Ascending aorta (tissue), 2 donors: ENCODE measurements at places on chromosomes 6 and 20. TPM values are rescaled to one million over a fixed set of nuclear protein-coding genes. Genes with fewer than 3 reads are reported as not detected.

Gene TFAP2D
- total RNA-seq = not detected

DNA sequence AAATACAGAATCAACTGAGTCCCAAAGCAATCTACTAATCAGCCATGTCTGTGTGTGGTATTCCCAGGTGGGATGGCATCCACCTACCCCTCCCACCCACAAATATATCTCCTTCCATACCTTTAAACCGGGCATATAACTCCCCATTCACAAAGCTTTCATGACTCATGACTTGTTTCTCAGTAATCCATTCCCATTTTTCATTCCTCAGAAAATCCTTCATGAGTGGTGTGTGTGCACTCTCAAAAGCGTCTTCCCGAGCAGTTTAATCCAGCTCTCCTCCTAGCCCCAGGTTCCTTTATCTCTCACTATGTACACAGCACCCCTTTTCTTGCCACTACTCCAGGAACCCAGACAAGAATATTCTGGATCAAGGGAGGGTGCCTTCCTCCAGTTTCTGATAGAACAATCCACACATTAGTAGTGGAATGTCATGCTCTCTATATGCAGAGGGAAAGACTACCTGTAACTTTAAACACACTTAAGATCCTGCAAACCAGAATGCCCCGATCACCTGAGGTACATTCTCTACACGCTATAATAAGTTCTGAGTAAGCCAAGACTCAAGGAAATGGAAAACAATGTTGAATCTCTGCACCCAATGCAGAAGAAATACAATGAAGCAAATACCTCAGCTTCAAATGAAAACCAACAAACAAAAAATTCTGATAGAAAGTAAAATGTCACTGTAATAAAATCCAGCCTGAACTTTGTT, 55.7 kb upstream of the IPCEF1 start:
- no peaks in the 10 kb centered on the region for H3K27me3 ChIP-seq
- H3K4me3 ChIP-seq = no peak overlapping the region
- no peak for DNase-seq
- H3K4me1 ChIP-seq = peaks cover 32% of the 10 kb centered on the region

- peak overlapping the region; percentile 80 for H3K4me3 ChIP-seq
- H3K4me1 ChIP-seq = peaks cover 40% of the 10 kb centered on the region
- peak overlapping the region; percentile 84 for H3K27ac ChIP-seq
These were observed 8.5 kb downstream of the HSPA1B start for GRCh38 chr6:31836047-31836473.

GRCh38 chr20:9617940-9618339, 103.5 kb downstream of the LAMP5 start:
- DNase-seq = no peak
- H3K36me3 ChIP-seq = no peaks in the 10 kb centered on the region
- no peak overlapping the region for H3K4me3 ChIP-seq
- H3K27me3 ChIP-seq = no peaks in the 10 kb centered on the region
- H3K4me1 ChIP-seq = no peaks in the 10 kb centered on the region
- H3K27ac ChIP-seq = peak overlapping the region; percentile 1

- no peaks in the 10 kb centered on the region for H3K36me3 ChIP-seq
- H3K27me3 ChIP-seq = no peaks in the 10 kb centered on the region
- no peak for DNase-seq
These were observed 200.9 kb downstream of the DLL1 start for GRCh38 chr6:170089963-170090362.

DNA sequence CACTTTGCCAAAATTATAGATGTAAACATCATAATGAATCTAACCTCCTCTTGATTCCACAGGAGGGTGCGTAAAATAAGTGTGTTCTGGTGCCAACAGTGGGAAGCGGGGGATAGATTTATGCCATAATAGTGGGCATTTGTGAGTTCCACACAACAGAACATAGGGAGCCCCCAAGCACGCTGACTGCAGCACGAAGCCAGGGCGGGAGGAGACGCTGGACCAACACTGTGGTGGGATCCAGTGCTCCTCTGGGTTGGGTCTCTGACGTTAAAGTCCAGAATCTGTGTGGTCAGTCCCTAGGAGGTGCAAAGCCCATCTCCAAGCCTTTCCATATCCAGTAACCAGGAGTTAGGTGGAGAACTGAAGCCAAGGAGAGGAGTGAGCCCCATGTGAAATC, 1.8 kb upstream of the TTLL2 start:
- no peaks in the 10 kb centered on the region for H3K36me3 ChIP-seq
- H3K27ac ChIP-seq = no peak overlapping the region
- H3K4me3 ChIP-seq = no peak overlapping the region

Gene GHRH
- total RNA-seq = not detected

Gene TSPO2
- not detected for total RNA-seq

- no peak overlapping the region for H3K4me3 ChIP-seq
- no peaks in the 10 kb centered on the region for H3K36me3 ChIP-seq
- no peaks in the 10 kb centered on the region for H3K4me1 ChIP-seq
- no peak for DNase-seq
- H3K27me3 ChIP-seq = no peaks in the 10 kb centered on the region
These were observed 35.8 kb upstream of the LGSN start for GRCh38 chr6:63355632-63356031.

- no peaks in the 10 kb centered on the region for H3K27me3 ChIP-seq
- no peak for DNase-seq
- H3K4me1 ChIP-seq = no peaks in the 10 kb centered on the region
- H3K27ac ChIP-seq = no peak overlapping the region
These were observed 89.3 kb upstream of the SLC22A23 start for GRCh38 chr6:3546121-3546520.

DNA sequence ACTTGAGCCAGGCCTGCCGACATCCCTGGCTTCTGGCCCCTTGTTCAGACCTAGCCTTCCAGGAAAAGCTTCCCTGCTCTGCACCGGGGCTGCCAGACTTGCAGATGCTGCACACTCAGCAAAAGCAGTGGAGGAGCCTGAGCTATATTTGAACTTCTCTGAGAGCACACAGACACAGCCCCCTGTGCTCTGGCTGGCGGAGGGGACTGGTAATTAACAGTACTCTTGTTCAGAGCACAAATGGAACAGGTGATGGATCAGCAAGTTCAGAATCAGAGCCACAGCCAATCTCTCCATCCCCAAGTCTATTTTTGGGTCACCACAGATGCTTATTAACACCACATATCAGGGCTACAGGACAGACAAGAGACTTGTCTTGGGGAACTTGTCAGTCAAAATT, 27.6 kb upstream of the RIMS4 start:
- H3K36me3 ChIP-seq = no peaks in the 10 kb centered on the region
- DNase-seq = no peak

Gene FOXP4
- total RNA-seq = 19.5 TPM

- H3K4me1 ChIP-seq = no peaks in the 10 kb centered on the region
- H3K36me3 ChIP-seq = no peaks in the 10 kb centered on the region
- H3K27me3 ChIP-seq = no peaks in the 10 kb centered on the region
- H3K4me3 ChIP-seq = no peak overlapping the region
- no peak overlapping the region for H3K27ac ChIP-seq
- DNase-seq = no peak
These were observed 504.4 kb upstream of the NOX3 start for GRCh38 chr6:155959898-155960495.

DNA sequence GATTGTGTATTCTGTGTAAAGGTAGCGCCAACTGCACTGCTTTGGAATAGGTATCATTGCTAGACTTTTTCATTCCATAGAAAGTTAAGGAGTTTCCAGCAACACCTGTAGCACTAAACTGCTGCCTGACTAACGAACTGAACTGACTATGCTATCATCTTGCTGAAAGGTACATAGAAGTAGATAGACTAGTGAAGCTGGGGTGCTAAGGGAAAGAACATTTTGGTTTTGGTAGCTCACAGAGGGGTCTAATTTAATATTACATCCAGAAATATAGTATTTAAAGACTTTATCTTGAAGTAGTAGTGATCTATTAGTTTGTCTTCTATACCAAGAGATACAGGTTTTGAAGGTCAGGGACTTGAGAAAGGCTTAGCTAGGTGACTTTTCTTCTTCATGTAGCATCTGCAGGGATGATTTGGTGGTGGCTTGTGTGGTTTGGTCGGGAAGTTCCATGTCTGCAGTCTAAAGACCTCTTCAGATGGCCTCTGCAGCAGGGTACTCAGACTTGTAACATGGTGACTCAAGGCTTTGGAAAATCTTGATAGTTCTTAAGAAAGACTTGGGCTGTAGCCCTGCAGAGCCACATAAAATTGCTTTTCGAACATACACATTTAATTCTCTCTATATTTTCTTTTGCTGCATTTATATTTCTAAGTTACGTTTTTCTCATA, 10.2 kb downstream of the SENP6 start:
- no peaks in the 10 kb centered on the region for H3K36me3 ChIP-seq
- H3K27ac ChIP-seq = peak overlapping the region; percentile 64

- no peaks in the 10 kb centered on the region for H3K36me3 ChIP-seq
- H3K27ac ChIP-seq = no peak overlapping the region
- no peak overlapping the region for H3K4me3 ChIP-seq
These were observed 3.1 kb upstream of the TENT5A start for GRCh38 chr6:81755551-81755950.

- H3K4me1 ChIP-seq = no peaks in the 10 kb centered on the region
- H3K36me3 ChIP-seq = no peaks in the 10 kb centered on the region
- DNase-seq = no peak
- H3K27me3 ChIP-seq = no peaks in the 10 kb centered on the region
- H3K4me3 ChIP-seq = no peak overlapping the region
These were observed 50.8 kb downstream of the IL22RA2 start for GRCh38 chr6:137122612-137123011.

Gene FAM120B
- total RNA-seq = 9.9 TPM

- H3K4me1 ChIP-seq = no peaks in the 10 kb centered on the region
- H3K36me3 ChIP-seq = no peaks in the 10 kb centered on the region
- no peaks in the 10 kb centered on the region for H3K27me3 ChIP-seq
- no peak overlapping the region for H3K27ac ChIP-seq
- no peak overlapping the region for H3K4me3 ChIP-seq
These were observed 13.2 kb downstream of the ELOVL2 start for GRCh38 chr6:11030904-11031303.

GRCh38 chr20:45056473-45057173, 44.3 kb downstream of the KCNS1 start:
- no peaks in the 10 kb centered on the region for H3K27me3 ChIP-seq
- H3K4me3 ChIP-seq = no peak overlapping the region
- no peak for DNase-seq
- peaks cover 5% of the 10 kb centered on the region for H3K4me1 ChIP-seq
- H3K36me3 ChIP-seq = peaks cover 10% of the 10 kb centered on the region

- no peaks in the 10 kb centered on the region for H3K36me3 ChIP-seq
- no peak overlapping the region for H3K27ac ChIP-seq
- H3K4me3 ChIP-seq = no peak overlapping the region
- H3K27me3 ChIP-seq = no peaks in the 10 kb centered on the region
- DNase-seq = no peak
These were observed 23.0 kb downstream of the SLC23A2 start for GRCh38 chr20:4978050-4978918.

- no peaks in the 10 kb centered on the region for H3K27me3 ChIP-seq
- peak; percentile 88 for DNase-seq
- H3K27ac ChIP-seq = peak overlapping the region; percentile 86
- H3K4me3 ChIP-seq = no peak overlapping the region
- peaks cover 11% of the 10 kb centered on the region for H3K4me1 ChIP-seq
These were observed 26.2 kb downstream of the ARHGAP18 start for GRCh38 chr6:129683601-129684322.

Gene ADGB
- not detected for total RNA-seq

GRCh38 chr6:44456070-44456965, 68.8 kb downstream of the CDC5L start:
- H3K4me1 ChIP-seq = no peaks in the 10 kb centered on the region
- H3K27ac ChIP-seq = no peak overlapping the region
- no peak for DNase-seq
- H3K4me3 ChIP-seq = peak overlapping the region; percentile 37
- H3K36me3 ChIP-seq = no peaks in the 10 kb centered on the region

Gene OLIG3
- total RNA-seq = not detected

DNA sequence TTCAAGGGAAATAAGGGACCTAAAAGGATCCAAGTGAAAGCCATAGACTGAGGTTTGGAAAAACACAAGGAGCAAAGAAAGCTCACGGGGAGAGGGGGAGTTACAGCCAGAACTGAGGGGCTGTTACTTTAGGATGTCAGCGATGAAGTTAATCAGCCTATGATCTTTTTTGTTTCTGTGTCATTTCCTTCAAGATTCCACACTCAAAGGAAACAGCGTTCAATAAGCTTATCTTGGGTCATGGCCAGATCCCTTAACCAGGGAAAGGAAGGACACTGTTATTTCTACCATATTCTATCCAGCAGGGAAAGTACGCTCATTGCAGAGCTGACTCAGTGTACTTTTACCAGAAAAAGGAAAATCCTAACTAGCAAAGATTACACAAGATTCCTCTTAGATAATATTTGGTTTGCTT, 132.8 kb downstream of the PFDN4 start:
- H3K27me3 ChIP-seq = no peaks in the 10 kb centered on the region
- no peaks in the 10 kb centered on the region for H3K36me3 ChIP-seq
- peak overlapping the region; percentile 78 for H3K27ac ChIP-seq

- H3K27me3 ChIP-seq = no peaks in the 10 kb centered on the region
- H3K4me1 ChIP-seq = no peaks in the 10 kb centered on the region
- no peak overlapping the region for H3K4me3 ChIP-seq
These were observed 546.0 kb downstream of the FRK start for GRCh38 chr6:115514656-115515055.

DNA sequence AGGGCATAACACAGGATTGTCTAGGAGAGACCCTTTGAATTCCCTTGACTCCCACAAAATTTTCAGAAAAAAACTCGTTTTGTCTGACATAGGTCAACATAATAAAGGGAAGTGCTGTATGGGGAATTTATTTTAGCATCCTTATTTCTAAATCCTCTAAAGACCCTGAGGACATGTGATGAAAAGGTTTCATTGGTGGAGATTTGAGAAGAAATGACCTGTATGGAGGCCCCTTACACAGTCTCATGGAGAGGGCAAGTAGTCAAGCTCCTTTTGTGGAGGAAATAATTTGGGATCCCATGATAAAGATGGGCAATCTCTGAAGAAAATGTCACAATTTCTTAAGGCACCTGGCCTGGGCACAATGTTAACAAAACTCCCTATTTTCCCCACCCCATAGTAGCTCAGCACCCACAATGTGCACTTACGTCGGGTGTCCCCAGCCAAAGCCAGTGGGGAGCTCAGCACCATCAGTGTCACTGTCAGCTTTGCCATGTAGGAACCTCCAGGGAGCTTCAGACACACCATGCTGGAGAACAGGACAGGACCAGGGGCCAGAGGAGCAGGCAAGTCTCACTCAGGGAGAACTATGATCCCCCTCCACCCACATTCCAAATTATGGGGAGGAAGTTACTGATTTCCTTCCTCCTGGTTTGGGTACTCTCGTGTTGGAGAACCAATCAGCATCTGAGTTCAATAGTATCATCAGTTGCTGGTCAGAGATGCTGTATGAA, at the start of gene HLA-DRB5:
Gene HLA-DRB5 (minus strand): TSS at position 591 of the 734 bp plus-strand sequence. CDS start 63 bp downstream, at position 528.
- no peaks in the 10 kb centered on the region for H3K36me3 ChIP-seq
- no peaks in the 10 kb centered on the region for H3K4me1 ChIP-seq
- no peaks in the 10 kb centered on the region for H3K27me3 ChIP-seq
